WTC11 (cell line): ENCODE measurements at places on chromosomes 5 and 9. TPM values are rescaled to one million over a fixed set of nuclear protein-coding genes. Genes with fewer than 3 reads are reported as not detected.
A peak's percentile ranks its signal among the peaks of the same experiment; 100 is the strongest.

DNA sequence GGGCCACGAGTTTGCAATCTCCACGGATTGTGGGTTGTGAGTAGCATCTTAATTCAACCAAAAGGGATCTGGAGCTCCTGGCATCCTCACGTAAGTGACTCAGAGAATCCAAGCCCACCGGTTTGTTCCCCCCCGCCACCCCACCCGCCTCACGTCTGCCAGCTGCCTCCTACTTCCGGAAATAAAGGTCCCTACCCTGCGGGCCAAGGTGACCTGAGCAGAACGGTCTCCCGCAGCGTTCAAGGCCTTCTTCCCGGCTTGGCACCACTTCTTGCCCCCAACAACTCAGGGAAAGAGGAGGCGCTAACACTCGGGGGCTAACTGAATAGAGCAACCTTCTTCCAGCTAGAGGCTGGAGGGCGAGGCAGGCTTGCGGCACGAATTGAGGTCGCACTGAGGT, 8.8 kb upstream of the GPRIN1 start:
- no peak for DNase-seq

DNA sequence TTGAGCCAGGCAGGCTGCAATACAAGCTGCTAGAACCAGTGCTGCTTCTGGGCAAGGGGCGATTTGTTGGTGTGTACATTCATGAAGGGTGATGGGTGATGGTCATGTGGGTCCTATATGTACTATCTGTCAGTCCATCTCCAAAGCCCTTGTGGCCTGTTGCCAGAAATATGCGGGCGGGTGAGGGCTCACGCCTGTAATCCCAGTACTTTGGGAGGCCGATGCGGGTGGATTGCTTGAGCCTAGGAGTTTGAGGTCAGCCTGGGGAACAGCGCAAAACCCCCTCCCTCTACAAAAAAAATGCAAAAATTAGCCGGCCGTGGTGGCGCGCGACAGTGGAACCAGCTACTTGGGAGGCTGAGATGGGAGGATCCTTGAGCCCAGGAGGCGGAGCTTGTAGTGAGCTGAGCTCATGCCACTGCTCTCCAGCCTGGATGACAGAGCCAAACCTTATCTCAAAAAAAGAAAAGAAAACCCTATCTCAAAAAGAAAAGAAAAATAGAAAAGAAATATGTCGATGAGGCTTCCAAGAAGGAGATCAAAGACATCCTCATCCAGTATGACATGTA, 45.0 kb upstream of the KLF4 start:
- no peak for DNase-seq

DNA sequence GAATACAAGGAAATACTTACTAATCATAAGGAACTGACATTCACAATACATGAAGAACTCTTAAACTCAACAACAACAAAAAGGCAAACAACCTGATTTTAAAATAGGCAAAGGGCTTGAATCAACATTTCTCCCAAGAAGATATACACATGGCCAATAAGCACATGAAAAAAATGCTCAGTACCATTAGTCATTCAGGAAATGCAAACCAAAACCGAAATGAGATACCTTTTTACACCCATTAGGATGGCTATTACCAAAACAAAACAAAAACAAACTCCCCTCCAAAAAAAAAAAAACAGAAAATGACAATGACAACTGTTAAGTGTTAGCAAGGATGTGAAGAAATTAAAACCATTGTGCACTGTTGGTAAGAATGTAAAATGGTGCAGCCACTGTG, 104.1 kb upstream of the ZNF462 start:
- DNase-seq = no peak

DNA sequence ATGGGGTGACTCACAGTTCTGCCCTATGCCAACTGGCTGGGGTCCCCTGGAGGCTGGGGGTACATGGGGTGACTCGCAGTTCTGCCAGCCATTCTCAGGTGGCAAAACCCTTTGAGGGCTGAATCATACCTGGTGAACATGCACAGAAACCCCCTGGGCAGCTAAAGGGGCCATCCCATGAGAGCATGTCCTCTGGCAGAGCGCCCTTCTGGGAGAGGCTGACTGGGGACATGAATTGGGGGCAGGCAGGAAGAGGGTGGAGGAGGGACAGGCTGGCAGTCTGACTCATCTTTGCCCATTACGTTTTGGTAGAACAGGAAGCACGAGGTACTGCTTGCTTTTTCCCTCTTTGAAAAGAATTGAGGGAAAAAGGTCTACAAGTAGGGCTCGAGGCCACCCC, 16.7 kb downstream of the TRAF1 start:
- DNase-seq = no peak

- DNase-seq = no peak
Observed at GRCh38 chr9:86039991-86040860, 59.1 kb downstream of the GOLM1 start.

DNA sequence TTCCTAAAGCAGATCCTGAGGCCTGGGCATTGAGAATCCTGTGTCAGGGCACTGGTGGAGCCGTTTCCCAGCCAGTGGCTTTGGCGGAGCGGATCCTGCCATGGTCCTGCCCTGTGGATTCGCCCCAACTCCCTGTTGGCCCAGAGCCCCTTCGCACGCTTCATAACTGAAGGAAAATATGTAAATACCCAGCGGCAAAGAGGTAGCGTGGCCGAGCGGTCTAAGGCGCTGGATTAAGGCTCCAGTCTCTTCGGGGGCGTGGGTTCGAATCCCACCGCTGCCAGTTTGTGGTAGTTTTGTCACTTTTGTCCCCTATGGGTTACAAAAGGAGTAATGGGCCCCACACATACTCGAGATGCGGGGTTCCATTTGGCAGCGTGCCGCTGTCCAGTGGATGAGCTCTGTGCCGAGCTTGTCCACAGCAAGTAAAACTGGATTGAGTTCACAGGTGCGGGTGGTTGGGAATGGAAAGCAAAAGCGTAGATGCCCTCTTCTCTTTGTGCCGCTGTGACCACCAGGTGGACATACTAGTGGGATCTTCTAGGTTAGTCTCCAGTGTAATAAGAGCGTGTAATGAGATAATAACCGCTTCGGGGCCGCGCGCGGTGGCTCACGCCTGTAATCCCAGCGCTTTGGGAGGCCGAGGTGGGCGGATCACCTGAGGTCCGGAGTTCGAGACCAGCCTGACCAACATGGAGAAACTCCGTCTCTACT, 17.3 kb downstream of the TRIM7 start:
- DNase-seq = peak; percentile 92

DNA sequence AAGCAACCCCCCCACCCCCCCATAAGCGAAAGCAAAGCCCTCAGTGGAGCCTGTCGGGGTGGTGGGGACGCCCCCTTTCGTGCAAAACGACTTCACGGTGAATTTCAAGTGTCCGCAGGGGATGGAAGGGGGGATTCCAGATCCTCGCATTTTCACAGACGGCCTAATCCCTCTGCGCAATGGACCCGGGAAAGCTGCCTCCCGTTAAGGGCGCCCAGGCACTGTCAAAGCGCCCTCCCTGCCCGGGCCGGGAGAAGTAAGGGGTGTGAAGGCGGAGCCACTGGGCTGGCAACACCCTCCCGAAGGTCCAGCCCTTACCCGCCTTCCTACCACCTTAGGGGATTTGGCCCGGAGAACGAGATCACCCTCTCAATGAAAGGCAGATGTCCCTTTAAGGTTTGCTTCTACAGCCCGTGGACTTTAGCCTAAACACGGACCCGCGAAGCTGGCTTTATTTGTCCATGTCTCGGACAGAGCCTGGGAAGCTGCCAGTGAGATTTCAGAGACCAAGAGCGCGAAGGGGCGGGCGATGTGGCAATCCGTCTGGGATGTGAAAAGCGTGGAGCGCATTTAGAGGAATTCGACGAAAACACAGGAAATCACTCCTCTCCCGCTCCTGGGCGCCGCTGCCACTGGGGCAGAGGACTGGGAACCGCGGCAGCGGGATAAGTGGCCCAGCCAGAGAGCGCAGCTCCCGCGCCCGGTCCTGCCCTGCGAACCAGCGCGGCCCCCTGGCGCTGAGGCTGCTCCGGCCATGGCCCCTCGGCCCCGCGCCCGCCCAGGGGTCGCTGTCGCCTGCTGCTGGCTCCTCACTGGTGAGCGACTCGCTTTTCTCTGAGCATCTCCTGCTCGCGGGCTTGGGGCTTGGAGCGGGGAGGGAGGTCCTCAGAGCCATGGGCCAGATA, at the start of the genes ITGA1 and PELO:
Gene ITGA1 (plus strand): TSS at position 317 of the 905 bp plus-strand sequence. CDS start 438 bp downstream, at position 755.
Gene PELO (plus strand): TSS at position 317 of the 905 bp plus-strand sequence. CDS start 12,479 bp downstream, outside the sequence.
- DNase-seq = peak; percentile 77

DNA sequence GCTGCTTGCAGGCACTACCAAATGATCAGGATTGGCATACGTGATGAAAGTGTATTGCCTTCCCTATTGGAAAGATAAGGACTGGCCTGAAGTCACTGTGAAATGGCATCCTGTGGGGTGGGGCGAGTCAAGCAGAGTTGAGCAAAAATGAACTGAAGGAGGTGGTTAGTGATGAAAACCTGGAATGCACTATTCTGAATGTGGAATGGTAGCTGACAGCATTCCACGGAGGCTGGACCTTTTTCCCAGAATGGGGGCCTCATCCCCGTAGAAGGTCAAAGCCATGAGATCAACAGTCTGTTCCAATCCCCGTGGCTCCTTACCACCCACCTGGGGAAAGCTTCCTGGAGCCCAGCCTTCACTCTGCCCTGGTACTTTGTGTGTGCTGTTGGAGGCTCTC, 37.7 kb downstream of the ASS1 start:
- DNase-seq = no peak

- DNase-seq = no peak
Observed at GRCh38 chr5:130425424-130425823, 521.2 kb downstream of the CHSY3 start.

DNA sequence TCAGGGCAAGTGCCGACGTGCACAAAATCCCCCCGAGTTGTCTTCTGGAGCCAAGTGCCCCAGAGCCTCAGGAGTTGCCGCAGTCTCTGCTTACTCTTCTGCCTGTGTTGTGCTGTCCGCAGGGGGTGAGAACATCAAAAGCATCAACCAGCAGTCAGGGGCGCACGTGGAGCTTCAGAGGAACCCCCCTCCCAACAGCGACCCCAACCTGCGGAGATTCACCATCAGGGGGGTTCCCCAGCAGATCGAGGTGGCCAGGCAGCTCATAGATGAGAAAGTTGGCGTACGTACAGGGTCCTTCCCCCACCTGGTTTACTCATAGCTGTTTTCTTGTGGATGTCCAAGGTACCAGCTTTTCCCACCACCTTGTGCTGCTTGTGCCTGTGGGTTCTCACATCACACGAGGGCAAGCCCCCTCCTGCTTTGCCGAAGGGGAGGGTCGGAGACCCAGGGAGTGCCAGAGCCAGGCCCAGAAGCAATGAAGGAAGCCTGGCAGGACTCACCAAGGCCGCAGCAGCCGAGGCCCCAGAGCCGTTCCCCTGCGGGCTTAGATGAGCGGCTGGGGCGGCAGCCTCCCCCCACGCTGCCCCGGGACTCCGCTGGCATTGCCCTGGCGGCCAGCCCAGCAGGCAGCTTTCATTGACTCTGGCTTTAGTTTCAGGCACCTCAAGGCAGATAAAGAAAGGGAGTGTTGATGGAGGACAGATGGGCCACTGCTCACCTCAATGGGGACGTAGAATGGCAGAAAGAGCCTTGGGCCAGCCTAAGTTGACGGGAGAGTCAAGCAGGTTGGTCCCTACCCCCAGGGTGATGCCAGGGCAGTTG, 33.7 kb upstream of the PRDM12 start:
- DNase-seq = no peak

- no peak for DNase-seq
Observed at GRCh38 chr9:6068983-6069382, 53.6 kb upstream of the RANBP6 start.

DNA sequence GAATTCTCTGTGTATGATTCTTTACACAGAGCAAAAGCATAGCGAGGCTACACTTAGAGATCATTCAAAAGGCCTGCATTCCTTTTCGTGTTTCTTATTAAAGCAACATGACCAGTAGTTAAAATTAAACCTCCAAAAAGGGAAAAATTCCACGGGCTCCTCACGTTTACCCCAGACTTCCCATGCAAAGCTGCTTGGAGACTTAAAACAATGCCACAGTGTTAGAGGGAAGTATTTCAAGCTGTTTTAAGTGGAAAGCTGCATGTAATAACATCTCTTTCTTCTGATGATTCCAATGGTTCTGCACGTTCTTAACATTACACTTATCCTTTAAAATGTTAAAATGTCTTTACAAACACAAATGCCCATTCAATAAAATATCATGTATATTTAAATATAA, 405.2 kb downstream of the SEMA5A start:
- DNase-seq = no peak

GRCh38 chr5:171258737-171259415, 50.2 kb upstream of the TLX3 start:
- no peak for DNase-seq

DNA sequence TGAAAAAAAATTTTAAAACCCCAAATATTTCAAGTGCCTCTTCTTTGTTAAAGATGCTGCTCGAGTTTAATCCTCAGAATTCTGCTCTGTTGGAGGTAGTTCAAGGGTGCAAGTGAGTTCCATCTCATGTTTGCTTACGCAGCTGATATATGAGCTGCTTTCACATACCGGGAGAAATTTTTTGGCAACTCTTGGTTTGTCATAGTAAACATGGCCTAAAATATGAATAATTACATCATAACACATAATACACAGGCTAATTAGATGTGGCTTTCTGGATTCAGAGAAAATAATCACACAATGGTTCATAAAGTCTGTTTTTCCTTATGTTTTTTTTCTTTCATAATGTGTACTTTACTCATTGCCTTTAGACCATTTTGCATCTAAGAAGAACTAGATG, 1134.1 kb downstream of the PTPRD start:
- DNase-seq = no peak

DNA sequence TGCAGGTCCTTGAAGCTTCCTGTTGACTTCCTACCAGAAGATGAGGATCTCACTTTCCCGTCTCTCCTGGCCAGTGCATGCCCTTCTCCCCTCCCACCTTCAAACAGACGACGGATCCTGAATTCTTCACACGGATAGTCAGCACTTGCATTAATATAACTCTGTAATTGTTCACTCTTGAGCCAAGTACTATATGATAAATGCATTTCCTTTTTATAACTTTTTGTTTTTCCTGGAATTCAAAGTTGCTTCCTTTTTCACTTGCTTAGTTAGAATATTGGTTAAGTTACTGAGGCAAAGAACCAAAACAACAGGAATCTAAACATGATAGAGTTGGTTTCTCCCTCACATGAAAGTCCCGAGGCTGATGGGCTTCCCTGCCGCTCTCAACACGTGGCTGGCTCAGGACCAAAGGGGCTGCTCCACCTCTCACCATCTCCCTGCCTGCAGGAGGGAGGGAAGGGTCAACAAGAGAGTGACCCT, 20.2 kb upstream of the EGFL7 start:
- DNase-seq = no peak

The PGM5 gene
- total RNA-seq = 0.11 to 0.16 TPM (median 0.13 TPM) in 3 replicates

The PTGES gene
- total RNA-seq = 2.5 to 4.4 TPM (median 3.2 TPM) in 3 replicates

The CNTNAP3B gene
- 1.2 to 2.8 TPM (median 2.0 TPM) in 3 replicates for total RNA-seq

The AGXT2 gene
- not detected in 3 replicates for total RNA-seq

The RORB gene
- 4.1 to 8.7 TPM (median 4.5 TPM) in 3 replicates for total RNA-seq

The PFN3 gene
- 0.48 TPM in 1 of 3 replicates, not detected in the others for total RNA-seq

The CDC20B gene
- not detected in 3 replicates for total RNA-seq

The TBCA gene
- 310 to 327 TPM (median 323 TPM) in 3 replicates for total RNA-seq

The RGS7BP gene
- 1.7 to 5.1 TPM (median 3.4 TPM) in 3 replicates for total RNA-seq

The SLC25A51 gene
- total RNA-seq = 15.0 to 16.2 TPM (median 15.4 TPM) in 3 replicates

The CAMK4 gene
- 5.8 to 10.6 TPM (median 7.4 TPM) in 3 replicates for total RNA-seq

The NIM1K gene
- 0.07 to 0.14 TPM in 2 of 3 replicates, not detected in the other for total RNA-seq
